ENCODE measurements at places on chromosomes 6 and 20. TPM values are rescaled to one million over a fixed set of nuclear protein-coding genes. Genes with fewer than 3 reads are reported as not detected.

The ZNF341 gene
- 3.7 TPM for total RNA-seq

The ZSCAN31 gene
- 2.5 TPM for total RNA-seq

The SOBP gene
- 0.70 TPM for total RNA-seq

The FAM83B gene
- not detected for total RNA-seq

The ENPP5 gene
- total RNA-seq, result 0.33 TPM

The PAX1 gene
- not detected for total RNA-seq

The FOXF2 gene
- total RNA-seq, result not detected

DNA sequence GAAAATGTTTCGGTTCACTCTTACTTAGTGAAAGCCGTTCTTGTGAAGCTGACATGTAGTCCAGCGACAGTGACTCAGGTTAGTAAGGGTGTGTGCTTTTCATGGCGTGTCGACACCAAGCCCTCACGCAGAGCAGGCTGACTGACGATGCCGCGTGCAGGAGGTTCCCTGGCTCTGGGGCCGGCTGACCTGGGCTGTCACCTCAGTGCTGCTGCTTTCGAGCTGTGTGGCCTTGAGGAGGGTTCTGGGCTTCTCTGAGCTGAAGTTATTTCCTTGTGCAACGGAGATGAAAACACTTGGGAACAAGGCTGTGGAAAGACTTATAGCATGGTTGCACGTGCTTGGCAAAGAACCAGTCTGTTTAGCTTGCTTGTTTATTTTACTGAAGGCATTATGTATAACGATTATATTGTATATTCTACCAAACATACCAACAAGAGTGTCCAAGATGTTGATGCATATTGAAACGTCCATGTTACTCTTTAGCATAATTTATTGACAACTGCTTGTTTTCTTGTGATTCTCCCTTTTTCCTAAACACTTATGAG, 59.2 kb downstream of the PHACTR3 start:
- no peaks in the 10 kb centered on the region for H3K36me3 ChIP-seq
- no peak overlapping the region for H3K4me3 ChIP-seq
- H3K4me1 ChIP-seq, result no peaks in the 10 kb centered on the region

- H3K4me1 ChIP-seq, result no peaks in the 10 kb centered on the region
- DNase-seq, result no peak
- no peak overlapping the region for H3K4me3 ChIP-seq
These were observed 101.7 kb downstream of the SYNDIG1 start for GRCh38 chr20:24571159-24571558.

GRCh38 chr6:108134213-108134970, 31.4 kb upstream of the NR2E1 start:
- no peaks in the 10 kb centered on the region for H3K36me3 ChIP-seq
- H3K27ac ChIP-seq, result no peak overlapping the region
- peaks cover 88% of the 10 kb centered on the region for H3K27me3 ChIP-seq

- H3K4me3 ChIP-seq, result no peak overlapping the region
- no peaks in the 10 kb centered on the region for H3K27me3 ChIP-seq
These were observed 192.1 kb downstream of the SAMD5 start for GRCh38 chr6:147700436-147701209.

DNA sequence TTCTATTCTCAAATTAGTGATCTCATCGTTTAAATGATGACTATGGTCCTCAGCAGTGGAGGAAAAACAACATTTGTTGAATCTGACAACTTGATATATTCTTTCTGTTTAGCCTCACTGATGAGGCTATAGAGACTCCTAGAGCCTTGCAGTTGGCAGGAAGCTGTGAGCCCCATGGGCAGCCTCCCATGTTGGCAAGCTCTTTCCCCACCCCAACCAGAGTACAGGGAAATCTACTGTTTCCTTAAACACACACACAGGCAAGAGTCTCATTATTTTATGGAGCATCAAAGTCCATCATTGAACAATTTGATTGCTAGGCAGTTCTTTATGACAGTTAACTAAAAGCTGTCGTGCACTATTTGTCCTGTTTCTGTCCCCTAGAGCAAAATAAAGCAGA, 498.2 kb upstream of the CITED2 start:
- H3K36me3 ChIP-seq, result no peaks in the 10 kb centered on the region
- H3K27me3 ChIP-seq, result peaks cover 4% of the 10 kb centered on the region
- H3K4me1 ChIP-seq, result no peaks in the 10 kb centered on the region
- H3K4me3 ChIP-seq, result no peak overlapping the region

DNA sequence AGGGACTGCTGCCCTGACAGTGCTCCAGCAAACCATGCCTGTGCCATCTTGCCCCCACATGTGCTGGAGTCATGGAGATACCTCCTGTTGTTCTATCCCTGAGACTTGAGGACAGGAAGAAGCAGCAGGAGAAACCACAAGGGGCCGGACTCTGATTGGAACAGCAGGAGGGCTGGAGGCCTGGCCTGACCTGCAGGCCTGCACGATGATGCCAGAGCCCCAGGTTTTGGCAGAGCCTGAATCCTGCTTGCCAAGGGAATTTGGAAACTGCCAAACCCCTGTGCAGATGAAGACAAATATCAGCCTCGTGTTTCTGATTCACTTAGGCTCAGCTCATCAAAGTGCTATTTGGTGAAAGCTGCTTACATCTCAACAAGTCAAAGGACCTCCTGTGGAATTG, 177.6 kb downstream of the MAFB start:
- no peaks in the 10 kb centered on the region for H3K36me3 ChIP-seq
- no peak overlapping the region for H3K27ac ChIP-seq
- no peaks in the 10 kb centered on the region for H3K27me3 ChIP-seq
- H3K4me1 ChIP-seq, result no peaks in the 10 kb centered on the region

GRCh38 chr6:139877828-139878405, 503.5 kb upstream of the CITED2 start:
- no peak overlapping the region for H3K27ac ChIP-seq
- no peaks in the 10 kb centered on the region for H3K36me3 ChIP-seq
- H3K4me3 ChIP-seq, result no peak overlapping the region
- no peak for DNase-seq
- no peaks in the 10 kb centered on the region for H3K4me1 ChIP-seq

DNA sequence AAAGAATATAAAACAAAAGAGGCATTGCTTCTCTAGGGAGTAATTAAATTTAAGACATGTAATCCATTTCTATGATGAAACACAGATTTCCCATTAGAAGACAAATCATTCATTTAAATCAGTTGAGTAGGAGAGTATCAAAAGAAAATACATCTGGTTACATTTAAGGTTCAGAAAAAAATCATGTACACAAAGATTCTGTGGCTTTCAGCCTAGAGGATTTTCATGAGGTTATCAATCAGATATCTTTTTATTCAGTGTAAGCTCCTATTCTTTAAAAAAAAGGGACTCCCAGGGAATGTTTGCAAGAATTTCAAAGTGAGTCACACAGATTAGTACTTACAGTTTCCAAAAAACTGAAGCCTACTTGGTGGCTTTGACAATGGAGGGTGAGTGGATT, 24.9 kb downstream of the COL21A1 start:
- H3K27me3 ChIP-seq, result no peaks in the 10 kb centered on the region
- no peaks in the 10 kb centered on the region for H3K4me1 ChIP-seq
- no peak for DNase-seq
- H3K4me3 ChIP-seq, result no peak overlapping the region
- H3K36me3 ChIP-seq, result no peaks in the 10 kb centered on the region

Measured in activated naive CD8-positive, alpha-beta T cell treated with anti-CD3 and anti-CD28 coated beads for 36 hours (primary cell).